Activated T-cell treated with anti-CD3 and anti-CD28 coated beads, Interleukin-2, amount 50 U/mL, for 72 hours (primary cell): ENCODE measurements at places on chromosomes 3 and 15.
A peak's percentile ranks its signal among the peaks of the same experiment; 100 is the strongest.

DNA sequence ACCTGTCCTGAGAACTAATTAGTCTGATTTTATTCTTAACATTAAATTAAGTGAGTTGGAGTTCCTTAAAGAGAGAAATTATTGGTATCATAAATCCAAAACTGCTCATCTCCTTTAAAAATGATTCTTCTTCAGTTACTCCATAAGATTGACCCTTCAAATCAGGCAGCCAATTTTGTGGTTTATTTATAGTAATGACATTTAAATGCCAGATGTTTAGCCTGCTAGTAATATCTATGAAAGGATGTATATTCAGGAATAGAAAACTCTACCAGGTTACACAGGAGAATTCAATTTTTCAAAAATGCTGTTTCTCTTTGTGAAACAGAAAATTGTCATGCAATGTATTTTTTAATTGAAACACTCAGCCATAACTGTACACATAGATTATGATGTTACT is 457.8 kb upstream of the ROBO2 start:
- DNase-seq = no peak

- no peak for DNase-seq
These were observed 58.0 kb downstream of the MCF2L2 start for GRCh38 chr3:183370391-183370790.

- DNase-seq = no peak
These were observed 708.4 kb upstream of the CBLB start for GRCh38 chr3:106577241-106577640.

DNA sequence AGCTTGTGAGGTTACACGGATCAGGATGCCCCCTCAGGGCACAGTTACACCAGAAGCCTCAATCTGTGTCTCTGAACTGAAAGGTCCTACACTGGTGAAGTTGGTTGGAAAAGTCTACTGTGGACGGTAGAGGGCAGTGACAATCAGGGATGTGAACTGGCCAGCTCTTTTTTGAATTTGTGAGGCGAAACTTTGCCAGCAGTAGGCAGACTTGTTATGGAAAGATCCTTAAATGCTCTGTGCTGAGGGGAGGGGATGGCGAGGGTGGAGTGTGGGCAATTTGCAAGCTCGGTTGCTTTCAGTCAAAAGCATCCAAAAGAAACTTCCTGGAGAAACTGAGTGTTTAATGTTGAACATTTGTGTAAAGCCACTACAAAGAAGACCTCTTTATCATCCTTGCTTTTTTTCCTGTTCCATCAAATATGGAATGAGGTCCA is 127.4 kb upstream of the ABHD17C start:
- peak; percentile 20 for DNase-seq

DNA sequence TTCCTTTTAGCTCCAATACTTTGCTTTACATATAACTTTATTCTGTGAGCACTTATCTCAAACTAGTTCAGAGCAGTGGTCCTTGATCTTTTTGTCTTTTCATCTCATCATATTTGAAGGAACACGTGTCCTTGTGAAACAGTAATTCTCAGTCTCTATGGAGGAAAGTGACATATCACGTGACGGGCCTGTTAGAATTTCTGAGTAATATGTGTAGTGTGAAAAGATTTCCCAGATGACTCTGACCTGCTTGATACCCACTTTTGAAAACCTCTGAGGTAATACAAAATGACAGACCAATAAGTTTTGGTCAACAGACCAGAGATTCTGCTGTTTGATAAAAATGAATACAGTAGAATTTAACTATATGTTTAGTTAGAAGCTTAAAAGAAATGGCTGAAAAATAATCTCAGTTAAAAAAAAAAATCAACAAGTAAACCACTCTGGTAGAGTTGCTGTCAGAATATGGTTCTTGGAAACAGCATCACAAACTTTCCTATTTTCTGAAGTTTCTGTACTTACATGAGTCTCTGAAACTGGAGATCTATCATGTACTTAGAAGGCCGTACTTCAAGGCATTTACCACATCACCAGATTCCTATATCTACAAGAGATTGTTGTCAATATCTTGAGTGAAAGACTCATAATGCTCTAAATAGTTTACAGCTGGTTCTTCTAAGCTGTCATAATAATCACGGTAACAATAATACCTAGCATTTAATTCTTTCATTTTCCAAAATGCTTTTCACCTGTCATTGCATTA is 590.2 kb upstream of the TBL1XR1 start:
- peak; percentile 30 for DNase-seq

GRCh38 chr3:10551821-10552630 is 46.6 kb upstream of the ATP2B2 start:
- peak; percentile 90 for DNase-seq

GRCh38 chr15:62462721-62463120 is 297.6 kb upstream of the C2CD4B start:
- DNase-seq = no peak

GRCh38 chr3:4462369-4463040 is 4.6 kb downstream of the SUMF1 start:
- no peak for DNase-seq

DNA sequence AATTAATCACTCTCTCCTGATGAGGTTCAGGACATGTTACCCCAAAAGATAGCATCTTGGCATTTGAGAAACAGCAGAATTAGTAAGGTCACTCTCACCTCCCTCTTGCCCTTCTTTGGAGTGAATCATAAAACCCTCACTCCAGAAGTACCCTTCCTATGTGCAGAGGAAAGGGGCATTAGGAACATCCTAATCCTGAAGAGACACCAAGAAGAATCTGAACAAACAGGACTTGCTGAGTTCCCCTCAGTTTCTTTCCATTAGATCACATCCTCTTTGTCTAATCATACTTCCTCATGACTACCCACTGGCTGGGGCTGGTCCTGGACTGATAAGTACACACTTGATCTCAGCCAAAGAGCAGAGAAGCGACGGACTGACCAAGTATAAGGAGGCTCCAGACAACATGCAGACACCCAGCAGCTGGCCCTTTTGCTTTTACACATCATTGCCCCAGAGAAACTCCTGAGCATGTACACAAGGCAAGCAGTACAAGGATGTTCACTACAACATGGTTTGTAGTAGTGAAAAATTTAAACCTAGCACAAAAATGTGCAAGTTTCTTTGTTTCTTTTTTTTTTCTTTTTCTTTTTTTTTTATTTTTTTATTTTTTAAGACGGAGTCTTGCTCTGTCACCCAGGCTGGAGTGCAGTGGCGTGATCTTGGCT is 15.0 kb upstream of the TM6SF1 start:
- no peak for DNase-seq

- no peak for DNase-seq
These were observed 89.5 kb upstream of the UBE2E2 start for GRCh38 chr3:23113455-23114171.

- DNase-seq = no peak
These were observed 299.2 kb downstream of the ZPLD1 start for GRCh38 chr3:102733791-102734563.

GRCh38 chr3:40718681-40719080 is 193.9 kb downstream of the ZNF621 start:
- DNase-seq = no peak

- no peak for DNase-seq
These were observed 304.0 kb downstream of the ZNF385D start for GRCh38 chr3:21446945-21447475.

DNA sequence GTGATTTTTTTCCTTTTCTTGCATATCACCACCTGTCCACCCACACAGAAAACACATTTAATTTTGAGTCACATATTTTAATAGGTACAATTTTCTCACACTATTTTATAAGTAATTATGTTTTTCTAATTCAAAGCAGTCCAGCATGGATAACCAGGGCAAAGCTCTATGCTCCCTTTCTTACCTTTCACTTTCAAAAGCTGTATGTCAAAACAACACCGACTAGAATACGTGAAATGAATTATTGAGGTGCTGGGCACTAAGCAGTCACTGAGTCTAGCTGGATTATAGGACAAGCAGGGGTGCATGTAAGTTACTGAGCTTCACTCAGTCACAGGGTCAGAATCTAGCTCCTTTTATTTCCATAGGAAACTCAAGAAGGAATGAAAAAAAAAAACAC is 60.6 kb downstream of the LSAMP start:
- no peak for DNase-seq

DNA sequence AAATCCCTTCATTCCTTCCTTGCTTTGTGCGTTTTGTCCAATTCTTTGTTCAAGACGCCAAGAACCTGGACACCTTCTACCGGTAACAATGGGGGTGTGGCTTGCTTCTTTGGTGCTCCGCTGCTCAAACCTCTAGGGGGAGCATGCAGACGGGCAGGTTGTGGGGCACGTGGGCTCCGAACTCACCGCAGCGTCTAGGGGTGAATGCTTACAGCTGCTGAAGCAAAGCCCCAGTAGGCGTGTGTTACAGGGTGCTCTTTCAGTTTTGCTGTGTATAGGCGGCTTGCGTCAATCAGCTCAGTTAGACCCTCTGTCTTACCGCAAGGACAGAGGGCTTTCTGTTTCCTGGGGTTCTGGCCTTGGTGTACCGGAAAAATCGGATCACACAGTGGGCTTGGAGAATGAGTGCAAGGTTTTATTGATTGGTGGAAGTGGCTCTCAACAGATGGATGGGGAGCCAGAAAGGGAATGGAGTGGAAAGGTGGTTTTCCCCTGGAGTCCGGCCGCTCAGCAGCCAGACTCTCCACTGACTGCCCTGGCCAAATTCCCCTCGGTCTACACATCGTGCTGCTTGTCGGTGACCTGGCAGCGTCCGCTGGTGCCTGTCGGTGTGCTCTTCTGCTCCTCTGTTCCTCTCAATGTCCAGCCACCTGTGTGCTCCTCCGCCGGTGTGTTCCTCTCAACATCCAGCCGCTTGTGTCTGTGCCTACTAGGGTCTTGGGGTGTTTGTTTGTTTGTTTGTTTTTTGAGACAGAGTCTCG is 1.2 kb upstream of the LRRC34 start:
- peak; percentile 82 for DNase-seq

DNA sequence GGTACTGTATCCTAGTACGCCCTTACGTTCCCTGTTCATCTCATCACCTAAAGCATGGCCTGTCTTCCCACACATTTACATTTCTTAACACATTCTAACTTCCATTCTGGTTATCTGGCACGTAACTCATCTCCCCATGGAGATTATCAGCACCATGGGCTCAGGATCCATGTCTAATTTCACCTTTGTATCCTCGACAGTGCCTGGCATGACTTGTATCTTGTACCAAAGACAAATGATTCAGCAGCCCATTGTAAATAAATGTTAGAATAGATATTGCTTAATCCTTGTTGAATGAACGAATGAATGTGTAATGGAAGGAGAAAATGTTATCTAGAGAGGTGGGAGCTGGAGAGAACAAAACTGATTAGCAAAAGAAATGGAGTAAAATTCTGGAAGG is 69.7 kb upstream of the TPM1 start:
- no peak for DNase-seq

DNA sequence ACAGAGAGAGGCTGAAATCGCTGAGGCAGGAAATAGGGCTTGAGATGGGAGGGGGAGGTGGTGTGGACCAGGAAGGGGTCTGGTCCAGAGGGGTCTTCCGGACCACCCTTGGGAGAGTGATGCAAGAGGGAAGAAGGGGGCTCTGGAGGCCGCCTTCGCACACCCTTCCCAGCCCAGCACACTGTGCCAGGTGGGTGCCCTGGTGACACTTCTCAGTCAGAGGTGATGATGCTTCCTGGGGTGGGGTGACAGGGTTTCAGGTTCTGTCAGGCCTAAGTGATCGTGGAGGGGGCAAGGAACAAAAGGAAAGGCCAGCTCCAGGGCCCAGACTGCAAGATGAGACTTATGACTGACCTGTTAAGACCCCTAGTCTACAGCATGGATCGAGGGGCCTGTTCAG is 12.7 kb downstream of the SEMA3G start:
- no peak for DNase-seq

DNA sequence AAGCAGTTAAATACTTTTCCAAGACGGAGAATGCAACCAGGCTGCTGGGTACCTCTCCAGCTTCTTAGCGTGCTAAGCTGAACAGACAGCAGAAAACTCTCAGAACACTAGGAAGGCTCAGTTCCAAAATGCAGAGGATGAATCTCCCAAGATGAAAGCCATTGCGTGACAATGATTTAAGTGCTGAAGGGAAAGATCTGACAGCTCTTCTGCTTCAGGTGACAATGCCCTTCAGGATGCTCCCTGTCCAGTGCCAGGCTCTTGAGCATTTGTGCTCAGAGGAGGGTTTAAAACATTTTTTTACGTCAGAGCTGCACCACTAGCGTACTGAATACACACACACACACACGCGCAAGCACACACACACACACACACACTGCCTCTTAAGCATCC is 26.3 kb downstream of the ARHGEF3 start:
- DNase-seq = no peak

DNA sequence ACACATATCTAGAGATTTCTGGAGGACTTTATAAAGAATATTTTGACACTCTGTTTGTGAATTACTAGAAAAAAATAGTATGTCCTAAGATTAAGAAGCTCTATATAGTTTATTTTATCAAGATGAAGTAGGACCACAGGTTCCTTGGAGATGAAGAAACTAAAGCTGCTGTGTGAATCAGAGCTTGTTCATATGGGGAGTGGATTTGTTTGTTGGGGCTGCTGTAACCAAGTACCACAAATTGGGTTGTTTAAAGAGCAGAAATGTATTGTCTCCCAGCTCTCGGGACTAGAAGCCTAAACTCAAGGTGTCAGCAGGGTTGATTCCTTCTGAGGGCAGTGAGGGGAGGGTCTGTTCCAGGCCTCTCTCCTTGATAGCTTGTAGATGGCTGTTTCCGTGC is 270.6 kb upstream of the UMPS start:
- DNase-seq = no peak

DNA sequence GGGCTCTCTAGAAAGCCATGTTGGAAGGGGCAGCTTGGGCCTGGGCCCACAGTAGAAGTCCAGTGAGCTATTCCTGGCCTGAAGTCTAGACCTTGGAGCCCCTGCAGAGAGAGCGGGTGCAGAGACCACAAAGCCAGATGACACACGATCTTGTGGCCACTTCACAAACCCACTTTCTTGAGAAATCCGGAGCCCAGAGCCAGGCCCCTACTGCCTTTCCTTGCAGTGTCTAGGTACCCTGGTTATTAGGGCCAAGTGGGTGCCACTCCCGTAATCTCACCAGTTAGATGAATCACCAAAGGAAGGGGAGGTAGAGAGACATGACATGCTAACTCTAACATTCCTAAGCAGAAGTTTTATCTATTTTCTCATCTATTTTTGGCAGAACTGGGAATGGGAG is 72.5 kb upstream of the ADAMTSL3 start:
- DNase-seq = no peak

DNA sequence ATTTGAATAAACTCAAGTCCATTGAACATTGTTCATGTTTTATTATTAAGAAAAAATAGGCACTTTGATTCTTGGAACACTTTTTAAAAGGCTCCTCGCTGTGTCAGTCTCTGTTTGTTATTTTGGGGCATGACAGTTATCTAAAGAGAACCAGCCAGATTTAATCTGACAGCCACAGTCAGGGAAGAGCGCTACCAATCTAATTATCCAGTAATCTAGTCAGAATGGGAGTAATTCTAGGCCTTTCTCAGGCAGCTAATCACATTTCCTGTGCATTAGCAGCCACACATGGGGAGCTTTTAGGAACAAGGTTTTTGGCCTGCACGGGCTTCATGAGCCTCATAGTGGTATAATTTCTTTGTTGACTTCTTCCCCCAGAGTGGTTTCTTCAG is 362.2 kb downstream of the RBMS3 start:
- DNase-seq = no peak

GRCh38 chr3:28039829-28040228 is 201.6 kb upstream of the CMC1 start:
- DNase-seq = no peak
